Peyer's patch (tissue), 4 donors: ENCODE measurements at places on chromosomes 1 and 21.

GRCh38 chr1:240020871-240021270 is 70.8 kb upstream of the FMN2 start:
- DNase-seq, result no peak
- H3K4me3 ChIP-seq, result no peak overlapping the region

- DNase-seq, result no peak
- no peak overlapping the region for H3K4me3 ChIP-seq
- no peaks in the 10 kb centered on the region for H3K27me3 ChIP-seq
- H3K36me3 ChIP-seq, result no peaks in the 10 kb centered on the region
- no peak overlapping the region for H3K27ac ChIP-seq
Measured at GRCh38 chr1:20165522-20165951, 20.4 kb upstream of the UBXN10 start.

GRCh38 chr1:24973315-24973714 is 43.2 kb upstream of the RUNX3 start:
- H3K27me3 ChIP-seq, result no peaks in the 10 kb centered on the region
- no peaks in the 10 kb centered on the region for H3K36me3 ChIP-seq
- no peak overlapping the region for H3K4me3 ChIP-seq
- DNase-seq, result no peak

GRCh38 chr1:157539568-157539967 is 12.7 kb downstream of the FCRL5 start:
- H3K27me3 ChIP-seq, result no peaks in the 10 kb centered on the region
- no peaks in the 10 kb centered on the region for H3K4me1 ChIP-seq
- H3K27ac ChIP-seq, result no peak overlapping the region
- no peaks in the 10 kb centered on the region for H3K36me3 ChIP-seq
- H3K4me3 ChIP-seq, result no peak overlapping the region

- DNase-seq, result no peak
- H3K36me3 ChIP-seq, result no peaks in the 10 kb centered on the region
- no peaks in the 10 kb centered on the region for H3K27me3 ChIP-seq
- H3K4me1 ChIP-seq, result peaks cover 16% of the 10 kb centered on the region
- no peak overlapping the region for H3K4me3 ChIP-seq
- no peak overlapping the region for H3K27ac ChIP-seq
Measured at GRCh38 chr1:232293361-232293760, 336.6 kb downstream of the SIPA1L2 start.

DNA sequence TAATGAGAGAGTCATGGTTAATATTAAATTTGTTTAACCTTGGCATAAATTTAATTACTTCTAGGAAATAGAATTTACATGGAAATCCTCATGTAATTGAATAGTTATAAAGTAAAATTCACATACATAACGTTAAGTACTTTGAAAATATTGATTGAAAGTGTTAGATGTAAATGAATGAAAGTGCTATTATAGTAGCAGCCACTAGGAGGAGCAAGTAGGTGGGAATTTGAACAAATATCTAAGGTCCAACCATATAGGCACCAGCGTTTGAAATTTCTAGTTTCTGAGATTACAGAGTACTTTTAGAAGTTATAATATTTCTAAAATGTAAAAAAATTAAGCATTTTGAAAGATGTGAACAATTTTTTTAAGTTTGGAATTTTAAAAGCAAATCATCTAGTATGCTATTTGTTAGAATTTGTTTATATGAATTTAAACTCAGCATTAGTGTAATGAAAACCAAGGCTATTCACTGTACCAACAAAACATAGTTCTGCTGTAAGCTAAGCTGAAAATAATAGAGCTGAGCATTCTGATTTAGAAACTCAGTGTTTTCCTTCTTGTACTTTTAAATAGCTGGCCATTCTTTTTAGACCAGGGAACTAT is 3.3 kb downstream of the B3GALT2 start:
- H3K4me3 ChIP-seq, result no peak overlapping the region
- H3K27ac ChIP-seq, result no peak overlapping the region
- no peak for DNase-seq
- no peaks in the 10 kb centered on the region for H3K4me1 ChIP-seq

GRCh38 chr1:226549937-226550671 is 1.5 kb downstream of the STUM start:
- H3K4me3 ChIP-seq, result peak overlapping the region; percentile 53
- no peaks in the 10 kb centered on the region for H3K36me3 ChIP-seq
- peaks cover 37% of the 10 kb centered on the region for H3K4me1 ChIP-seq
